ENCODE measurements at places on chromosomes 1 and 21. TPM values are rescaled to one million over a fixed set of nuclear protein-coding genes. Genes with fewer than 3 reads are reported as not detected.

OR2T11 gene
- polyA plus RNA-seq: not detected

DNA sequence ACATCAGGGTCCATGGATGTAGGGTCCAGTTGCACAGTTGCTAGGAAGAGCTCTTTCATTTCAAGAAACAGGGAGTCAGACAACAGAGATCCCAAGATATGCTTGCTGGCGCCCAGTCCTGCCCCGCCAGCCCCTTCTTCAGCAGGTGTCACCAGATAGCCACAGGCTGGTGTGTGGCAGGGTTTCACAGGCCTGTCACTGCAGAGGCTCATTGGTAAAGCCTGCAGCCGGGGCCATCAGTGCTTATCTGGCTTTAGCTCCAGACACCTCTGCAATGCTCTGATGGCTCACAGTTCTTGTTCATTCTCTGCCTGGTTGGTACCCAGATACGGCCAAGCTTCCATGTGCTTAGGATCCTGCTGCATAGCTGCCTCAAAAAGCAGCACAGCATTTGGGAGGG is 12.4 kb upstream of the ZNF124 start:
- DNase-seq: no peak

GRCh38 chr1:194084755-194085154 is 898.3 kb upstream of the B3GALT2 start:
- DNase-seq: no peak

DNA sequence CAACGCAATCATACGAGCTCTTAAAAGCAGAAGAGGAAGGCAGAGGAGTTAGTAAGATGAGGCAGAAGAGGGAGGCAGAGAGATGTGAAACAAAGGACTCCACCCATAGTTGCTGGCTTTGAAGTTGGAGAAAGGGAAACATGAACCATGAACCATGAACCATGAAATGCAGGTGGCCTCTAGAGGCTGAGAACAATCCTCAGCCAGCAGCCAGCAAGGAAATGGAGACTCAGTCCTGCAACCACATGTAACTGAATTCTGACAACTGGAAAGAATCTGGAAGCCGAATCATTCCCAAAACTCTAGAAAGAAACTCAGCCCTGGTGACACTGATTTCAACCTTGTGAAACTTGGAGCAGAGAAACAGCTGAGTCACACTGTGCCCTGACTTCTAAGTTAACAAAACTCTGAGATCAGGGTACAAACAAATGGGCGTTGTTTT is 10.1 kb downstream of the DIPK1A start:
- DNase-seq: no peak

All from urinary bladder (tissue), 4 donors.